ENCODE measurements at places on chromosomes 2 and 18. TPM values are rescaled to one million over a fixed set of nuclear protein-coding genes. Genes with fewer than 3 reads are reported as not detected.

- no peak overlapping the region for H3K27ac ChIP-seq
- H3K36me3 ChIP-seq = peaks cover 37% of the 10 kb centered on the region
Measured at GRCh38 chr2:207083361-207084110, 82.2 kb downstream of the KLF7 start.

DNA sequence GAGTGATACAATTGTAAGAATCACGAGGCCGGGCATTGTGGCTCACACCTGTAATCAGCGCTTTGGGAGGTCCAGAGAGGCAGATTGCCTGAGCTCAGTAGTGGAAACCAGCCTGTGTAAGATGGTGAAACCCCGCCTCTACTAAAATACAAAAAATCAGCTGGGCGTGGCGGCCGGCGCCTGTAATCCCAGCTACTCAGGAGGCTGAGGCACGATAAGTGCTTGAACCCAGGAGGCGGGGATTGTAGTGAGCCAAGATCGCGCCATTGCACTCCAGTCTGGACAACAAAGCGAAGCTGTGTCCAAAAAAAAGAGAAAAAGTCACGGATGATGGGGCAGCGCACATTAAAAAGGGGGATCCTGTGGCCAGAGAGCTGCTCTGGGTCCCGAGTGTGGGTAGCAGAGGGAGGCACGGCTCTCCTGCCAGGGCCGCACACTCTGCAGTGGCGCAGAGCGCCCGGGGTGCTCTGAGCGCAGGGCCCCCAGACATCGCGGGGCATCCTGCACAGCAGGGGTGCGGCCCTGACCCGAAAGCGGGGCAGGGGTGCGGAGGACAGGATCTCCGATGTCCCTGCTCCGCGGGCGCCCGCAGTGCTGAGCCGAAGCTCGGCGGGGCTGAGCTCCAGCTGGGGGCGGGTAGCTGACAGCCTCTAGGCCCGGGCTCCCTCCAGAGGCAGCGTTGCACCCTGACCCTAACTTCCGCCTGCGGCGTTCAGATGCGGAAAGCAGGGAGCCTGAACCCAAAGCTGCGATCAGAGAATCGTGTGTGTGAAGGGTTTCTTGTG, 30.4 kb upstream of the RAB6D start:
- no peak overlapping the region for H3K4me3 ChIP-seq
- no peak overlapping the region for H3K27ac ChIP-seq
- DNase-seq = peak; percentile 25
- H3K27me3 ChIP-seq = peaks cover 22% of the 10 kb centered on the region
- H3K4me1 ChIP-seq = peaks cover 3% of the 10 kb centered on the region
- H3K36me3 ChIP-seq = no peaks in the 10 kb centered on the region

DNA sequence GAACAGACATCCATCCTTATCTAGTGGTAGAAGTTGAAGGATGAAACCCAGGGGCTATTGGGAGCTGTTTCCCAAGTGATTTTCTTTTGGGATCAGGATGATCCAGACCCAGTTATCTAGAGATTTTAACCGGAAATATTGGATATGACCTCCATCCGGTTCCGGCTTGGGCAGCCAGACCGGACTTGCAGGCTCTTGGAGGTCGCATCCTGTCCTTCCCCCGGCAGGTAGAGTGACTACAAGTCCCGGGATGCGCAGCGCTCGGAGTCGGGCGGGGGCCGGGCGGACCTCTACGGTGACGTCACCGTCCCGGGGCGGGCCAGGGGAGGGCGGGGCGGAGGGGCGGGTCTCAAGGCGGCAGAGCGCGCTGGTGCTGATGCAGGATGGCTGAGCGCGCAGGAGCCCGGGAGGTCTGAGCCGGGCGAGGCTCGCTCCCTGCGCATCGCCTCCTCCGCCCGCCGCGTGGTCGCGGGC, at the start of gene KIF5C:
TSS of gene KIF5C (plus strand) at position 360 of the 474 bp plus-strand sequence. CDS start 391 bp downstream, outside the sequence.
- H3K4me3 ChIP-seq = peak within 1 kb of the TSS; percentile 28
- no peak within 1 kb of the TSS for H3K27ac ChIP-seq
- peaks cover 16% of the 10 kb centered on the region for H3K4me1 ChIP-seq
- DNase-seq = peak; percentile 84

DNA sequence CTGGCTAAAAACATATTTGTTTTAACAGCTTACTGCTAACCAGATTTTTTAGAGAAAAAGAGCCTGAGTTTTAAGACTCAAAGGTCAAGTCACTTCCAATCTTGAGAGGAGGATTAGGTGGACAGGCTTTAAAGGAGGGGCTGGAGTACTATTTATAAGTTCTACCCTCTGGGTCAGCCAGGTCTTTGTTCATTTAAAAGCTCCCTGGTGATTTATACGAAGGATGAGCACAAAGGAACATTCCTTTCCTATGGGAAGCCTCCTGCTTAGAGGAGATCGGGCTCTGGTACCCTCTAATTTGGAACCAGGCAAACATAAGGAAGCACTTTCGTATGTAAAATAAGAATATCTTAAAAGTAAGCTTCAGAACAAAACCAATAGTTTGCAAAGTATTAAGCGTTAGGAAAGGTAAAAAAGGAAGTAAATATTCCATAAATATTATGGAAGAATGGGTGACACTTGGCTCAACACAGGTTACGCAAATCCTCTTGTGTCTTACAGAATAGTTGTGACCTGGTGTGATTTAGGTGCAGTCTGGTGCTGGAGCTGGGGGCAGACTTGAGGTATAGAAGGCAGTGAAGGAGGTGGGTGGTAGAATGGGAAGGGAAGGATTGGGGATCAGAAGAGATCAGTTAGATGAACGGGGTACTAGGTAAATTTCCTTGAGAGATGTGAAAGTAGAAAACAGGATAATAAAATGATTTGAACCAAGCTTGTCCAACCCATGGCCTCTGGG, 35.6 kb downstream of the PDE6D start:
- H3K4me3 ChIP-seq = no peak overlapping the region
- H3K27ac ChIP-seq = no peak overlapping the region
- no peaks in the 10 kb centered on the region for H3K27me3 ChIP-seq
- DNase-seq = no peak
- no peaks in the 10 kb centered on the region for H3K4me1 ChIP-seq

- H3K36me3 ChIP-seq = no peaks in the 10 kb centered on the region
- H3K27ac ChIP-seq = no peak overlapping the region
- H3K4me1 ChIP-seq = peaks cover 80% of the 10 kb centered on the region
- H3K27me3 ChIP-seq = no peaks in the 10 kb centered on the region
Measured at GRCh38 chr2:20534913-20535801, 88.3 kb downstream of the RHOB start.

- peak overlapping the region; percentile 90 for H3K27ac ChIP-seq
- H3K4me3 ChIP-seq = peak overlapping the region; percentile 66
- DNase-seq = no peak
- peaks cover 2% of the 10 kb centered on the region for H3K4me1 ChIP-seq
- no peaks in the 10 kb centered on the region for H3K36me3 ChIP-seq
- no peaks in the 10 kb centered on the region for H3K27me3 ChIP-seq
Measured at GRCh38 chr18:58256316-58257080, 212.5 kb downstream of the NEDD4L start.

DNA sequence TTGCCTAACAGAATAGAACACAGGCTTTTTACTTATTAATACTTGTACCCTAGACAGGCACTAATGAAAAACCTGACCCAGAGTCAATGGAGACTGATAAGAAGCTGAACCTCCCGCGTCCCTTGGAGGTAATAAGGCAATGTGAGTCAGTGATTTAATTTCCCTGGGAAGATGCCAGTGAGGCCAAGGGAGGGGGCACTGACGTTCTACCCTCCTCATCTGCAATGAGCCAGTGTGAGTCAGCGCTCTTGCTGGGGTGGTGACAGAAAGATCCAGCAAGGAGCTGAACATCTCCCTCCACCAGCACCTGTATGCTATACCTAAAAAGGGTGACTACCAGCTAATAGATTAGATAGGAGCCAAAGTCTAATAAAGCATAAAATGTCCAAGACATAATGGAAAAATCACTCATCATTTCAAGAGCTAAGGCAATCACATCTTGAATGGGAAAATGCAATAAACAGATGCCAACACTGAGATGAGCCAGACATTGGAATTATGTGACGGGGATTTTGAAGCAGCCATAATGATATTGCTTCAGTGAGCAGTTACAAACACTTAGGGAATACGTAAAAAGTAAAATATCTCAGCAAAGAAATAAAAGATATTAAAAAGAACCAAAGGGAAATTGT, 116.9 kb downstream of the TPGS2 start:
- H3K4me1 ChIP-seq = no peaks in the 10 kb centered on the region
- no peak overlapping the region for H3K4me3 ChIP-seq
- DNase-seq = peak; percentile 54
- H3K36me3 ChIP-seq = no peaks in the 10 kb centered on the region

DNA sequence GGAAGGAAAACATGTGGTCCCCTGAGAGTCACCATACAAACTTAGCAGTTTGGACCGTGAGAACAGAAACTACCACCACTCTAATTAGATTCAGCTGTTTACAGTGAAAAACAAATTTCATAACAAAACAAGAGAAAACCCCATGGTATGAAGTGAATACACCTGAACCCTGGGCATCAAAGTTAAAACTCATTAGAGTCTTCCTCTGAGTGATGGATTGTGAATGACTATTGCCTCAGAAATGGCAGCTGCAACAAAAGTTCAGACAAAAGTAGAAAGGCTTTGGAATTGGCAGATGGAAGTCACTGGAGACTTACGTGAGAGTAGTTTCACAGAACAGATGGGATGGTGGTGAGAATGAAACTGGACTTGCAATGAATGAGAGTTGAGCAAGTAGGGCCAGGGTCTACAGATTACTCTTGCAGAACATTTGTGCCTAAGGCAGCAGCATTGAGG, 98.0 kb downstream of the AAK1 start:
- no peak overlapping the region for H3K27ac ChIP-seq
- no peaks in the 10 kb centered on the region for H3K27me3 ChIP-seq
- no peak overlapping the region for H3K4me3 ChIP-seq
- peaks cover 2% of the 10 kb centered on the region for H3K4me1 ChIP-seq
- H3K36me3 ChIP-seq = peaks cover 8% of the 10 kb centered on the region

DNA sequence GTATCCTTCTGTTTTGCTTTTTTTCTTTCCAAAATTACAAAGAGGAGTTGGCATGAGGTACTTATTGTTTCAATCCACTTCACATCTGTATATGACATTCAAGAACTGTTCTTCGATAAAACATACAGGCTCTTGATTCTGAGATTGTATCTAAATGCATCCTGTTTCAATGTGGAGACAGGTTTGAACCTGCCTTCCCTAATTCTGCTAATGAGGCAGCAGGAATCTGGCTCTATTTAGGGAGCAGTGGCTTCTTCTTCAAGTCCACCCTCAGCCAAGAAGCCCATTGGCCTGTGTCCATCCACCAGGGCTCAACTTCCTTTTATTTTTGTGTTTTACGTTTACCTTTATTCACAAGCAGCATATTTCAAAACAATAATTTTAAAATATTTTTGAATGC, 84.8 kb upstream of the PIK3C3 start:
- H3K27me3 ChIP-seq = no peaks in the 10 kb centered on the region
- no peak overlapping the region for H3K27ac ChIP-seq
- no peaks in the 10 kb centered on the region for H3K4me1 ChIP-seq

- no peak overlapping the region for H3K4me3 ChIP-seq
- no peak for DNase-seq
- no peaks in the 10 kb centered on the region for H3K36me3 ChIP-seq
- H3K27me3 ChIP-seq = no peaks in the 10 kb centered on the region
Measured at GRCh38 chr2:184906160-184906559, 307.8 kb downstream of the ZNF804A start.

DNA sequence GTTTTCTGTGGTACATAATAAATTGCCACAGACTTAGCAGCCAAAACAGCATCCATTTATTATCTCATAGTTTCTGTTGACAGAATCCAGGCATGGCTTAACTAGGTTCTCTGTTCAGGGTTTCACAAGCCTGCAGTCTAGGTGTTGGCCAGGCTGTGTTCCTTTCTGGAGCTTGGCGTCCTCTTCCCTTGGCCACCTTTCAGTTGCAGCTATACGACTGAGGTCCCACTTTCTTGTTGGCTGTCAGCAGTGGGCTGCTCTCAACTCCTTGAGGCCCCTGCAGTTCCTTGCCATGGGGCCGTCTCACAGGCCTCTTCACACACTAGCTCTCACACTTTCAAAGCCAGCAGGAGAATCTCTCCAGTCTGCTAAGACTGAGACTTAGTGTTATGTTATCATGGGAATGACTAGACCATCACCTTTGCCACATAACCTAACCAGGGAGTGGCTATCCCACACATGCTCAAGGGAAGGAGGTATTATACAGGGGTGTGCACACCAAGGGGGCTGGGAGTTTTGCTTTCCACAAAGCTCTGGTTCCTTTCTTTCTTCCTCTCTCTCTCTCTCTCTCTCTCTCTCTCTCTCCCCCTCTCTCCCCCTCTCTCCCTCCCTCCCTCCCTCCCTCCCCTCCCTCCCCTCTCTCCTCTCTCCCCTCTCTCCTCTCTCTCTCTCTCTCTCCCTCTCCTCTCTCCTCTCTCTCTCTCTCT, 15.8 kb downstream of the RIOK3 start:
- H3K36me3 ChIP-seq = peaks cover 38% of the 10 kb centered on the region
- H3K4me3 ChIP-seq = no peak overlapping the region
- no peak overlapping the region for H3K27ac ChIP-seq
- H3K4me1 ChIP-seq = no peaks in the 10 kb centered on the region

- no peak overlapping the region for H3K27ac ChIP-seq
- H3K4me1 ChIP-seq = peaks cover 29% of the 10 kb centered on the region
- H3K36me3 ChIP-seq = no peaks in the 10 kb centered on the region
- H3K27me3 ChIP-seq = no peaks in the 10 kb centered on the region
- DNase-seq = peak; percentile 62
Measured at GRCh38 chr2:136378712-136379595, 261.0 kb upstream of the CXCR4 start.

DNA sequence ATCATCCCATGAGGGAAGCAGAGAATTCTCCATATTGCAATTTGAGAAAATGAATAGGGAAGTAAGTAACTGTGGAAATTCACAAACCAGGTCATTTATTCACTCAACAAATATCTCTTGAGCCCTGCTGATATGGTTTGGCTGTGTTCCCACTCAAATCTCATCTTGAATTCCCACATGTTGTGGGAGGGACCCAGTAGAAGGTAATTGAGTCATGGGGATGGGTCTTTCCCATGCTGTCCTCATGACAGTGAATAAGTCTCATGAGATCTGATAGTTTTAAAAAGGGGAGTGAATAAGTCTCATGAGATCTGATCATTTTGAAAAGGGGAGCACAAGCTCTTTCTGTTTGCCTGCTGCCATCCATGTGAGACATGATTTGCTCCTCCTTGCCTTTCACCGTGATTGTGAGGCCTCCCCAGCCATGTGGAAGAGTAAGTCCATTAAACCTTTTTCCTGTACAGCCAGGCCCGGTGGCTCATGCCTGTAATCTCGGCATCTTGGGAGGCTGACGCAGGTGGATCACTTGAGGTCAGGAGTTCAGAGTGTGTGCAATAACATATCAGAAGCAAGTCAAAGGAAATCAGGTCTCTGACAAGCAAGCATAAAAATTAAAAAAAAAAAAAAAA, 193.2 kb downstream of the NDUFA10 start:
- no peak overlapping the region for H3K4me3 ChIP-seq
- no peaks in the 10 kb centered on the region for H3K36me3 ChIP-seq
- H3K4me1 ChIP-seq = peaks cover 33% of the 10 kb centered on the region
- no peak for DNase-seq
- H3K27ac ChIP-seq = peak overlapping the region; percentile 60

GRCh38 chr2:106868275-106868674, 17.7 kb downstream of the ST6GAL2 start:
- H3K27ac ChIP-seq = no peak overlapping the region
- no peak overlapping the region for H3K4me3 ChIP-seq
- no peaks in the 10 kb centered on the region for H3K36me3 ChIP-seq
- H3K4me1 ChIP-seq = no peaks in the 10 kb centered on the region
- H3K27me3 ChIP-seq = peaks cover 2% of the 10 kb centered on the region

MOB4 gene
- total RNA-seq = 35.1 TPM

RBFA gene
- total RNA-seq = 26.1 TPM

AKAIN1 gene
- 0.18 TPM for total RNA-seq

SP9 gene
- 0.13 TPM for total RNA-seq

ZNF407 gene
- total RNA-seq = 10.7 TPM

IL1B gene
- 0.18 TPM for total RNA-seq

UGT1A9 gene
- not detected for total RNA-seq

HTR2B gene
- total RNA-seq = 0.22 TPM

SLC5A7 gene
- 0.22 TPM for total RNA-seq

KCNG2 gene
- 0.44 TPM for total RNA-seq

SLC19A3 gene
- total RNA-seq = 1.2 TPM

CD302 gene
- total RNA-seq = 18.1 TPM

INO80B gene
- 21.1 TPM for total RNA-seq
